ENCODE measurements at places on chromosomes 11 and 22.

- DNase-seq, result no peak
These were observed 2.5 kb upstream of the OR51G1 start for GRCh38 chr11:4926608-4927007.

DNA sequence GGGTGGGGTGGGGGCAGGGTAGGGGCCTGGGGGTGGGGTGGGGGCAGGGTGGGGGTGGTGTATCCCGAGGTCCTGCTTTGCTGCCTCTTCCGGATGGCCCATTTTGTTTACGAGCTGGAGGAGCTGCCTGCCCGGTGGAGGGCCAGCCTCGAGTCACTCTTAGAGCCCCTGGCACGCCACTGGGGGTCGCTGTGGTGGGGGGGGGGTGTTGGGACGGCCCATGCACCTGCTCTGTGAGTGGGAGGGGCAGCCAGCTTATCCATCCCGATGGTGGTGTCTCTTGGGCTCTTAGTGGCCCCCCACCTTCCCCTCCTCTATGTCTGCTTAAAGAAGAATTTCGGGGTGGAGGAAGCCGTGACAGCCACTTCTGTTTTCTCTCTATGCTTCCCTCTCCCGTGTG is 24.6 kb downstream of the MRGPRD start:
- DNase-seq, result no peak

DNA sequence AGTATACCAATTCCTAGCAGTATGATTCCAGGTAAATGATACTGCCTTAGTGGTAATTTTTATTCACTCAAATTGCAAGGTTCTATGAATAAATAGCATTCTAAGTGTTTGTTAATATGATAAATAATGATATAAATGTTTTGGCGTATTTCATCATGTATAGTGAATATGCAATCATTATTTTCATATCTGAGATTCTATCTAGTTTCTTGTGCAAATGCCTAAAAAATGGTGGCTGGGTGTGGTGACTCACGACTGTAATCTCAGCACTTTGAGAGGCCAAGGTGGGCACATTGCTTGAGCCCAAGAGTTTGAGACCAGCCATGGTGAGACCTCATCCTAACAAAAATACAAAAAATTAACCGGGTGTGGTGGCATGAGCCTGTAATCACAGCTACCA is 13.9 kb downstream of the HIPK3 start:
- no peak for DNase-seq

GRCh38 chr11:2724653-2725367 is 25.0 kb upstream of the KCNQ1OT1 start:
- DNase-seq, result no peak

- no peak for DNase-seq
These were observed 21.6 kb downstream of the MGAT3 start for GRCh38 chr22:39478441-39478850.

DNA sequence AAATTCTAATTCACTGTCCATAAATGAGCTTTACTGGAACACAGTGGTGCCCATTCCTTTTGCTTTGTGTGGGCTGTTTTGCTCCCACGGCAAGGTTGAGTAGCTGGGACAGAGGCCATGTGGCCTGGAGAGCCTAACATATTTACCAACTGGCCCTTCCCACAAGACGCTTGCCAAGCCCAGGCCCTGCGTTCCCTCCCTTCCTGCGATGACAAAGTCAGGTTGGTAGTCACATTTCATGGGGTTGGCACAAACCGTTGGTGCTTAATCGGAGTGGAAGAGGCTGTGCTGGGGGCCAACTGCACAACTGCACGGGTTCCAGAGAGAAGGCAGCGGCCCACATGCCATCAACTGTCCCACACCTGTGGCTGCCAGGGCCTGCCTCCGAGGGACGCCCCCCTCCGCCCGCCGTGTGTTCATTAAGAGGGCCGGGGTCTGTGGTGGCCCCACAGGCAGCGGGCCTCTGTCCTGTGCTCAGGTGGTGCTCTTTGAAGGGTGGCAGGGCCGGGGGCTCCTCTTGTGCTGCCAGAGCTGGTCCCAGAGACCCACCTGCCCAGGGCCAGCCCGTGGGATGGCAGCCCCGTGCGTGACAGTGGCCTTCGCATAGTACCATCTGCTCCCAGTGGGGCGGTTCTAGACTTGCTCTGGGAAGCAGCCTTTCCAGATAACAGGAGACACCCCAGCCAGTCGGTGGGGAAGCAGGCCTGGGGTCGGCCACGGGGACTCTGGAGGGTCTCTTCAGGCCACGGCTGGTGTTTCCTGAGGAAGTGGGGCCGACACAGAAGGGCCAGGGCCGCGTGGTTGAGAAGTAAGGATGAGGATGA is 81.5 kb upstream of the CLDN5 start:
- no peak for DNase-seq

GRCh38 chr11:27468209-27468994 is 4.2 kb downstream of the LGR4 start:
- DNase-seq, result peak; percentile 80

GRCh38 chr11:75276186-75276585 is 35.6 kb downstream of the TPBGL start:
- DNase-seq, result no peak

- peak; percentile 15 for DNase-seq
These were observed 44.5 kb downstream of the ZNF280B start for GRCh38 chr22:22463855-22464540.

DNA sequence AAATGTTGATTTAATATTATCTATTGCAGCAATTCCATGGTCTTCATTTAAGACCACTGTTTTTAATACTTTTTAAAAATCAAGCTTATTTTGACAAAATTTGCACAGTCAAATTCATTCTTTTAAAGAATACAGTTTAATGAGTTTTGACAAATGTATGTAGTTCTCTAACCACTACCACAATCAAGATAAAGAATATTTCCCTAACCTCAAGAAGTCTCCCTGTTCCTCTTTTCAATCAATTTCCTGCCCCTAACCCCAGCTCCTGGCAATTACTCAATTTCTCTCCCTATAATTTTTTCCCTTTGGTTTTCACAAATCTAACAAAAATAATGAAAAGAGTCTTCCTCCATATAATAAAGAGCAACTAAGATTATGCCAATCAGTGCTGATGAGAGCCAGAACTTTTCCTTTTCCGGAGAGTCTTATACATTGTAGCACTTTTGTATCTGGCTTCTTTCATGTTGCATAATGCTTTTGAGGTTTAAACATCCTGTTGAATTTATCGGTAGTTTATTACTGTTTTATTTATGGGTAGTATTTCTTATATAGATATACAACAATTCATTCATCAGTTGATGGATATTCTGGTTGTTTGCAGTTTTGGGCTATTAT is 231.7 kb downstream of the AASDHPPT start:
- DNase-seq, result no peak
